ENCODE measurements at places on chromosomes 5 and 9.

DNA sequence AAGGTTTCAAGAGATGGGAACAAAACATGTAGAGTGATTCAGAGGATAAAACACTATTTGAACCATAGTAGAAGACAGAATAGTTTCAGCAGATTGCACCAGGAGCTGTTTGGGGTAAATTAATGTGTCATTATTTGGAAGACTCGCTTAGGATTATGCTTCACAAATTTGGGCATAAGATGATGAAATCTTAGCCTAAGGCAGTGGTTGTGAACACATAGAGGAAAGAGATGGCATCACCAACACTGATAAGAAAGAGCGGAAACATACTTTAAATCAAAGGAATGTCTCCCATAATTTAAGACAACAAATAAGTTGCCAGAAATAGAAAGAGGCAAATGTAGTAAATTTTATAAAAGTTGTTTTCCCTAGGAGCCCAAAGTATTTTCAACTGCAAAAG is 66.1 kb upstream of the TBCA start:
- no peak for DNase-seq

- DNase-seq: no peak
Measured at GRCh38 chr5:176151281-176151680, 86.9 kb upstream of the SIMC1 start.

DNA sequence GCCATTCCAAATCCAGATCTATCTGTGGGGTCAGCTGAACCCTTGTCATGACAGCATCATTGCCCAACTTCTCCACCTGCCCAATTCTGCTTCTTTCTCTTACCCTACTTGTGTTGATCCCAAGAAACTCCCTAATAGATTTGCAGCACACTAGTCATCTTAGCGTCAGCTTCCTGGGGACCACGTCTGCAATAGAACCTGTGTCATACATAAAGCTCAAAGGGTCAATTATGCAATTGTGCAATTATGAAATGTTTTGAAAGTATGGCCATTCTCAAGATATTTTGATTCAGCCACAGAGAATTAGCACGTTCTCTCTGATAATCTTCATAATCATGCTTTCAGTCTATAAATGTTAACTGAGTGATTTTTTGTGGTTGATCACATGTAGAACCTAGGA is 87.4 kb upstream of the PAPPA start:
- DNase-seq: no peak

- no peak for DNase-seq
Measured at GRCh38 chr5:109324931-109325330, 84.8 kb downstream of the PJA2 start.

GRCh38 chr9:86549401-86549811 is 195.2 kb upstream of the TUT7 start:
- DNase-seq: no peak

DNA sequence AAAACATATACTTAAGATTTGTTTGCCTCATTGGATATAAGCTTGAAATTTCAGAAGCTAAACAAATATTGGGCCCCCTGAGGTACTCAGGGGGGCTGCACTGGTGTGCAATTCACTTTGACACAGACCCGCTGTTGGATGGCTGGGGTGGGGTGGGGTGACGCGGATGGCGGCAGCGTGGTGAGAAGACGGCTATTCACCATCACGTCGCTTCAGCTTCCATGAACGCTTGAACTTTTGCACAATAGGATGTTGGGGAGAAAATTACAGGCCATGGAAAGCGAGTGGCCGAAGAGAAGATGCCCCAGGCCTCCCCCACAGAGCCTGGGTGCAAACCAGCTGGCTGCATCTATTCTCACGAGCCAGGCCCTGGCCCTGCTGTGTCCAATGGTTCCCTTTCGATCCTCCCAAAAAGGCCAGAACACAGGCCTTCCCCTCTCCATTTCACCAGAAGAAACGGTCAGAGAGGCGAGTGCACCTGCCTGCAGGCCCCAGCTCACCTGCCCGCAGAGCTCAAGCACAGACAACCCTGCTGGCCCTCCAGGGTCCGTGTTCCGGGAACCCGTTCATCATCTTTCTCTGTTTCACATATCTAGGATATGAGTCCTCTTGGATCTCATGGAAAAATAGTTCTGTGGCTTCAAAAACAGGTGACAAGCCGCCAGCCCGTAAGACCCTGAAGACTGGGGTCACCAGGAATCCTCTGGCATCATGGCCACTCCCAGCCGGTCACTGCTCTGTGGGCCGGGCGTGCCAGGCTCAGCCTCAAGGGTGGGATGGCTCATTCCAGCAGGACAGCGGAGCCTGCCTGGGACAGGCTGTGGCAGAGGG is 46.8 kb upstream of the SARDH start:
- DNase-seq: no peak

DNA sequence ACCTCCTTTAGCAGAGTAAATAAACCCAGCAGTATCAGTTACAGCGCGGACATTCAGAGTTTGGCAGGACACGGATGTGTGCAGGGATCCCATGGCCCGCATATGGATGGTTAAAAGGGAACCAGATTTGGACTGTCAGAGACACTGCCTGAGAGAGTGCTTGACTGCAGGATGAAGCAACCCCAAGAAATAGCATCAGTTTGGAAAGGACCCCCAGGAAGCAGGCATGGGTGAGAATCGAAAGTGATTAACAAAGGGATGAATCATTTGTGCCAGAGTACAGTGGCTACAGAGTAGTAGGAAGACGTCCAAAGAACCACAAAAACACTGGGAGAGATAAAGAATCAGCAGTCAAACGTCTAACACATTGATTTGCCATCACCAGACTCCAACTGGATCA is 5.5 kb downstream of the C7 start:
- DNase-seq: no peak

DNA sequence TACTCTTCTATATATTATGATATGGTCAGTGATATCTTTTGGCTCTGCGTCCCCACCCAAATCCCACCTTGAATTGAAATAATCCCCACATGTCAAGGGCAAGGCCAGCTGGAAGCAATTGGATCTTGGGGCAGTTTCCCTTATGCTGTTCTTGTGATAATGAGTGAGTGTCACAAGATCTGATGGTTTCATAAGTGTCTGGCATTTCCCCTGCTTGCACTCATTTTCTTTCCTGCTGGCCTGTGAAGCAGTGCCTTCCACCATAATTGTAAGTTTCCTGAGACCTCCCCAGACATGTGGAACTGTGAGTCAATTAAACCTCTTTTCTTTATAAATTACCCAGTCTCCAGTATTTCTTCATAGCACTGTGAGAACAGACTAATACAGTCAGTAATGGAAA is 45.0 kb upstream of the TNC start:
- no peak for DNase-seq
